ENCODE measurements at places on chromosomes 5 and 9.

GRCh38 chr5:116130471-116130870 lies 45.6 kb downstream of the COMMD10 start:
- DNase-seq = peak; percentile 75

DNA sequence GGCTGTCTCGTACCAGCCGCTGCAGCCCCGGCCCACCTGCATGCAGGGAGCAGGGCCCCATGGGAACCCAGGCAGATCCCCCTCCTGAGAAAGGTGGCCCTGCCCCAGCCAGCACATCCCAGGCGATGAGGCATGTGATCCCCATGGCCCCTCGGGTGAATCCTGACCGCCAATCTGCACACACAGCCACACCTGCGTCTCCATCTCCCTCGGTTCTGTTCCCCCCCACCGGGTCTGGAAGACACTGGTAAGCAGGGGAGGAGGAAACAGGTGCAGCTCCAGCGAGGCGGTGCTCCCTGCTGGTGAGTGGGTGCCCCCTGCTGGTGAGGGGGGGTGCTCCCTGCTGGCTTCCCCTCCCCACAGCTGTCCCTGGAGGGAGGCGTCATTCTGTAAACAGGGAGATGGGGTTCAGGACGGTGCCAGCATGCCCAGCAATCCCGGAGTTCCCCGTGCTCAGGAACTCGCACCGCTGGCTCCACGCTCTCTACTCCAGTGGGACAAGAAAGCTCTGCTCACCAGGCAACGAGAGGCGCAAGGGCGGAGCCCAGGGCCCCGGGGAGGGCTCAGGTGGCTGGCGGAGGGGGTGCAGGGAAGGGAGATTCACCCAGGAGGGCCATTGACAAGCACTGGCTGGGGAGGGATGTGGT lies 28.4 kb upstream of the SLC12A7 start:
- peak; percentile 20 for DNase-seq

GRCh38 chr9:70951749-70952727 lies 169.4 kb downstream of the TRPM3 start:
- DNase-seq = peak; percentile 44

GRCh38 chr9:87873607-87874303 lies 8.9 kb upstream of the SPATA31E1 start:
- no peak for DNase-seq

DNA sequence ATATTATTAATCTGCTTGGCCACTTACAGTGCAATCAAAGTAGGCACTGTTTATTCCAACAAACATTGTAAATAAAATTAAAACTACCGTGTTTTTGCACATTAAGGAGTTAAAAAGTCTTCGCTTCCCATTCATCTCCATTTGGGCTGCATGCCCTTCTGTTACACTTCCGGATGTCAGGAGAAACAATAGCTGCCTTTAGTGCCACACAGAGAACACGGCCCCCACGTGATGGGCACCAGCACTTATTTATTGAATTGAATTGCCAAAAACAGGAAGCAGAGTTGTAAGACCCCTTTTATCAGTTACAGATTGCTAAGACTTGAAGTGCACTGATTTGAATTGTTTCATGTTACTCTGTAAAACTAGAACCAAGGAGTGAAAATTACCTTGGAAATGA lies 80.4 kb downstream of the LHFPL2 start:
- DNase-seq = no peak

GRCh38 chr9:137069508-137070091 lies 757 bp downstream of the SAPCD2 start:
- DNase-seq = no peak

DNA sequence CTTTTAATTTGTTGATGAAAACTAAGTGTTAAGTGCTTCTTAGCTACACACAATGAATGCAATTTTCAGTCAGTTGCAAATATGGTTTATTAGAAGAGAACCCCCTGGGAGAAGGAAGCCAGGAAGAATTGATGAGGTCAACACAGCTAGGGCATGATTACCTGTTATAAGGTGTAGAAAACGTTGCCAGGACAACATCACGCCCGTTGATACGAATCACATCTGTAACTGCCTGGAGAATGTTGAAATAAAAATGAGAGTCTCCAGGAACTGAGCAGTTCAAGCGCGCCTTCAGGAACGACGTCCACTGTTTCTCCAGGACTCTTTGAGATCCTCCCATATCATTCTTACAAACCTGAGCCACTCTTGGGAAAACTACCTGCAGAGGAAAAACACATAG lies 88.0 kb downstream of the SEMA6A start:
- DNase-seq = no peak

GRCh38 chr9:120791161-120791560 lies 2.1 kb downstream of the FBXW2 start:
- DNase-seq = no peak

DNA sequence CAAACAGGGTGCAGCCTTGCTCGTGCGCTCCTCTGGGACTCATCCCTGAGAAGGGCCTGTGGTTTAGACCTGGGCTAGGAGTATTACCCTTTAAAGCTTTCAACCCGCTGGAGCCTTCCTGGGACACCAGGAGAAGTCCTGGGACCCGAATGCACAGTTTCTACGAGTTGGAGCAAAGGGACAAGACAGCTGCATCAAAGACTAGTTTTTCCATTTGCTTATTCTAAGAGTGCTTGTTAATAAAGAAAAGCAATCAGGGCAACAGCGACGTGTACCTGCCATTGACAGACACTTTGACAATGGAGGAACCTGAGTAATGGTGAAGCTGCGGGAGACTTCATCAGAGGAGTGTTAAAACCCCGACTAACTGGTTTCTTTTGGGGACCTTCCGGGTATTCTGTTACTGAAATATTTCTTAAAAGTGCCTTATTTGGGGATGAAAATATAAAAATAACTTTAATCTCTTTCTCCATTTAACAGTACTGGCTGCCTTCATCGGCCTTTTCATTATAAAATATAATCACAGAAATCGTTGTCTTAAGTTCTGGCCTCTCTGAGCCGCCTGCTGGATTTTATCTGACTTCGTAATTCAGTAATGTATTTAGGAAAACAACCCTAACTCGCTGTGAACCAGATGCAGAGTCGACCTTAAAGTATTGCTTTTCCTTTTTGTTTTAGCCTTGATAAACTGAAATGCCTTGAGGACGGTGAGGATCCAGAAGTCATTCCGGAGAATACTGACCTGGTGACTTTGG lies 732 bp downstream of the SNAPC3 start:
- peak; percentile 33 for DNase-seq

GRCh38 chr5:77743181-77743580 lies 33.0 kb downstream of the TBCA start:
- DNase-seq = peak; percentile 28

DNA sequence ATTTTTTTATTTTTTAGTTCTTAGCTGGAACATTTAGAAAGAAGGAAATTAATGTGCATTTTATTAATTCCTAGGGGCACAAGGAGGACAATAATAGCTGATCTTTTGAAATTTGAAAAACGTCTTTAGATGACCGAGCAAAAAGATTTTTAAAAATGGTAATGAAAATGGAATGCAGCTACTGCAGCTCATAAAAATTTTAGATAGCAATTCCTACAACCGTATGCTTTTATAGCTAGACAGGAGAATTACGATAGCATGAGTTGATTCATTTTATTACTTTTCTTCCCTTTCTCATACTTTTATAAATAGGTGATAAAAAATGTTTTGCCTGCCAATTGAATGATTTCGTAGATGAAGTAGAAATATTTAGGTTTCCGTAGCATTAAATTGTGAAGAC lies 13.7 kb upstream of the RUFY1 start:
- no peak for DNase-seq

GRCh38 chr5:119468286-119468685 lies 16.0 kb downstream of the HSD17B4 start:
- no peak for DNase-seq

DNA sequence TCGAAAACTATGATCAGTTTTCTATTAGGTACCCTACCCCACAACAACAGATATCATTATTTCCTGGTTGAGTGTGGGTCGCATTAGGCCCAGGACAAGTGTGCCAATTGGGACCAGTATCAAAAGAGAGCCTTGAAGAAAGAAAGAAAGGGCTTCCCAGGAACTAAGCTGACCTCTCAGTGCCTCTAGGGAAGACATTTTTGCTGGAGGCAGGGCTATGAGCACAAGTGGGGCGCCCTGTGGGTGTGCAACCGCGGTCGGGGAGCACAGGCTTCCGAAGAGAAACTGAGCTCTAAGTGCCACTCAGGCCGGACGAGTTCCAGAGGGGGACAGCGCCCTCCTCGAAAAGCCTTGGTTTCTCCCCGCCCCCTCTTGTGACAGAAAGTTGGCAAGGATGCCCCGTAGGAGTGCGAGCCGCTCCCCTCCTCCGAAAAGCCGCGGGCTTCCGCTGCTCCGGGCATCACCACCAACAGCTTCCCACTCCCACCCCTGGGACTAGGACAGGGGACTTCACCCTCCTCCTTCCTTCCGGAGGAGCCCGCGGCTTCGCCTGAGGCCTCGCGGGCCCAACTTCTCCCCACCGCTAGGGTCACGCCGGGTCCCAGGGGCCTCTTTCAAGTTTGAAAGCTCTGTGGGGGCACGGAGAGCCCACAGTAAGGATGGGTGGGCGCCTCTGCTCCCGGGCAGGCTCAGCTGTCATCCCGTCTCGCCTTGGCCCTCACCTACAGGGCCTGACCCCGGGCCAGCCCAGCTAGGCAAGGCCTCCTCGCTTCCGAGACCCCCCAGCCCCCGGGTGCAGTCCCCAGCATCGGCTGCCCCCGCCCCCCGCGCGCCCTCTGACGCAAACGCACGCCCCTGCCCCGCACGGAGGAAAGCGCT lies 2.0 kb downstream of the NR2F1-AS1 start:
- DNase-seq = peak; percentile 70

- no peak for DNase-seq
Measured at GRCh38 chr5:114266374-114266773, 95.5 kb upstream of the KCNN2 start.

- no peak for DNase-seq
Measured at GRCh38 chr9:111961575-111961974, 65.0 kb downstream of the UGCG start.

GRCh38 chr5:109706095-109706494 lies 16.4 kb downstream of the MAN2A1 start:
- DNase-seq = no peak

DNA sequence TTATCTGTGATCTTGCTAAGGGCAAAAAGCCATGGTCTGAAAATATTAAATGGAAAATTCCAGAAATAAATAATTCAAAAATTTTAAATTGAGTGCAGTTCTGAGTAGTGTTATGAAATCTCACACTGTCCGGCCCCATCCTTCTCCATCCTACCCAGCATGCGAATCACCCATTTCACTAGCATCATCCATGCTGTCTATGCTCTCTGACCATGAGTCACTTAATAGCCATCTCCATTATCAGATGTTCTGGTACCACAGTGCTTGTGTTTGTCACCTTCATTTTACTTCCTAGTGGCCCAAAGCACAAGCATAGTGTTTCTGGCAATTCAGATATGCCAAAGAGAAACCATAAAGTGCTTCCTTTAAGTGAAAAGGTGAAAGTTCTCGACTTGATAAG lies 63.3 kb upstream of the SMC5 start:
- peak; percentile 60 for DNase-seq

DNA sequence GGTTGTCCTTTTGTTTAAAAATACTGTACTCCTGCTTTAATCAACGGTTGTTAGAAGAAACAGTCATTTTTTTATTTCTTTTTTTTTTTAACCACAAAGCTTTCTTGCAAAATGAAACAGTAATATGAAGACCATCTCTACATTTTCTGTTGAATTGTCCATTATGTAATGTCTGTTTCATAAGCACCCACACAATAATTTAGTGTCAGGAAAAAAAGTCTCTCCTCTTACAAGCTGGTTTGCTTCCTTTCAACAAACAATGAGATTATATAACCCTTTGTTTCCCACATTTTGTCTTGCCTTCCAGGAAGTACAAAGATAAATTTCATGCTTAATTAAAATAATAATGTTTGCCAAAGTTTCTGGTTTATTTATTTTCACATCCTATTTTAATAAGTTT lies 16.7 kb downstream of the CTNNAL1 start:
- DNase-seq = no peak

DNA sequence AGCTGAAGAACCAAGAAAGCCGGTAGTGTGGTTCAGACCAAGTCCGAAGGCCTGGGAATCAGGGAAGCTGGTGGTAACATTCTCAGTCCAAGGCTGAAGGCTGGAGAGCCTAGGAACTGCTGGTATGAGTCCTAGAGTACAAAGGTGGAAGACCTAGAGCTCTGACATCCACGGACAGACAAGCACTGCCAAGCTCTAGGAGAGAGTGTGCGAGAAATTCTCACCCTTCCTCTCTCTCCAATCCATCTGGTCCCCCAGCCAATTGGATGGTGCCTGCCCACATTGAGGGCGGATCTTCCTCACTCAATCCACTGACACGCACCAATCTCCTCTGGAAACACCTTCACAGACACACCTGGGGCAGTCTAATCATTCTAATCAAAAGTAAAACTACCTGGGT lies 19.7 kb upstream of the ADAMTS19 start:
- no peak for DNase-seq

GRCh38 chr5:5777013-5777412 lies 354.5 kb downstream of the ICE1 start:
- DNase-seq = no peak

GRCh38 chr9:122042056-122042455 lies 51.1 kb downstream of the TTLL11 start:
- no peak for DNase-seq

- no peak for DNase-seq
Measured at GRCh38 chr5:68385936-68386335, 170.4 kb downstream of the PIK3R1 start.
